Left lung (tissue), 14 donors: ENCODE measurements at places on chromosomes 6 and 20. TPM values are rescaled to one million over a fixed set of nuclear protein-coding genes. Genes with fewer than 3 reads are reported as not detected.

The HSF2 gene
- 39.2 TPM for polyA plus RNA-seq

The CFAP61 gene
- polyA plus RNA-seq: 5.3 TPM

- no peak for DNase-seq
Observed at GRCh38 chr6:106069478-106069877, 16.7 kb upstream of the PRDM1 start.

- no peak for DNase-seq
Observed at GRCh38 chr20:60352596-60352995, 394.4 kb downstream of the CDH26 start.

- DNase-seq: no peak
Observed at GRCh38 chr6:20013066-20013861, 176.1 kb downstream of the ID4 start.

DNA sequence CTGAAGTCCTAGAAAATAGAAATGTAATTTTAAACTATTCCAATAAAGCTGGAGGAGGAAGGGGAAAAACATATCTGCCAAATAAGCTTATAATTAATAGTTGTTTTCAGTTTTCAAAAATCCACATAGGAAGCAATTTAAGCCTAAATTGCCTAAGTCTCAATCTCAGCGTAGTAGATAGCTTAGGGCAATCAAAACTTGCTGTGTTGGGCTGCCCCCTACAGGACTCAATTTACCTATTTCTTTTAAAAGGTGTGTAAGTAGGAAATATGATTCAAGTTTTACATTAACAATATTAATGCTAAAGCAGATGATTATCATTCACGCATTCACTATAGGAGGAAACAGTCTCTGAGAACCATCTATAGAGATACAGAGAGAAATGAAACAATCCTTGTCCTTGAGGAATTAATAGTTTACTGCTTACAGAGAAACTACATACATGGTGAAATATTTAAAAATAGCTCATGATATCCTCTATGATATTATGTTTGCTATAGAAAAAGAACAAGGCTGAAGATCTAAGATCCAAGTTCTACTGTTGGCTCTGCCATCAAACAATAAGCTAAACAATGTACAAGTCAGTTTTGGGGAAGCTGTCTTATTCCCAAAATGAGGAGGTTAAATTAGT is 102.1 kb downstream of the ATG5 start:
- no peak for DNase-seq

DNA sequence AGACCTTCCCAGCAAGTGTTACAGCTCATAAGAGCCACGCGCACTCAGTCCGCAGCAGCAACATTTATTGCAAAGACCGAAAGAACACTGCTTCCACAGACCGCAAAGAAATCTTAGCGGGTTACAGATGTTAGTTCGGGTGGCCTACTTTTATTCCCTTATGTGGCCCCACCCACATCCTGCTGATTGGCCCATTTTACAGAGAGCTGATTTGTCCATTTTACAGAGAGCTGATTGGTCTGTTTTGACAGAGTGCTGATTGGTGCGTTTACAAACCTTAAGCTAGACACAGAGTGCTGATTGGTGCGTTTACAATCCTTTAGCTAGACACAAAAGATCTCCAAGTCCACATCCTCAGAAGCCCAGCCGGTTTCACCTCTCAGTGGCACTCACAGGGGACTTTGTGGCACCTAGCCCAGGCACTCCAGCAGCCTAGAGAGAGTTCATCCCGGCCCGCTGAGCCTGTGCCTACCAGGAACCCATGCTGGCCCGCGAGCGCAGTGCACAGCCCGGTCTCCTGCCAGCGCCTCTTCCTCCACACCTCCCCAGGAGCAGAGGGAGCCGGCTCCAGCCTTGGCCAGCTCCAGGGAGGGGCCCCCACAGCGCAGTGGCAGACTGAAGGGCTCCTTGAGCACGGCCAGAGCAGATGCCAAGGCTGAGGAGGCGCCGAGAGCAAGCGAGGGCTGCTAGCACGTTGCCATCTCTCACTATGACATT is 244.3 kb upstream of the TSHZ2 start:
- no peak for DNase-seq
